Fibroblast of upper back skin (primary cell): ENCODE measurements at places on chromosomes 12 and 14.
A peak's percentile ranks its signal among the peaks of the same experiment; 100 is the strongest.

- peak; percentile 78 for DNase-seq
These were observed 1120.8 kb upstream of the TMEM132C start for GRCh38 chr12:127145929-127146789.

- no peak for DNase-seq
These were observed 58.4 kb upstream of the PPP1R12A start for GRCh38 chr12:79993106-79993862.

GRCh38 chr14:95993768-95994592 is 45.2 kb upstream of the C14orf132 start:
- peak; percentile 53 for DNase-seq

DNA sequence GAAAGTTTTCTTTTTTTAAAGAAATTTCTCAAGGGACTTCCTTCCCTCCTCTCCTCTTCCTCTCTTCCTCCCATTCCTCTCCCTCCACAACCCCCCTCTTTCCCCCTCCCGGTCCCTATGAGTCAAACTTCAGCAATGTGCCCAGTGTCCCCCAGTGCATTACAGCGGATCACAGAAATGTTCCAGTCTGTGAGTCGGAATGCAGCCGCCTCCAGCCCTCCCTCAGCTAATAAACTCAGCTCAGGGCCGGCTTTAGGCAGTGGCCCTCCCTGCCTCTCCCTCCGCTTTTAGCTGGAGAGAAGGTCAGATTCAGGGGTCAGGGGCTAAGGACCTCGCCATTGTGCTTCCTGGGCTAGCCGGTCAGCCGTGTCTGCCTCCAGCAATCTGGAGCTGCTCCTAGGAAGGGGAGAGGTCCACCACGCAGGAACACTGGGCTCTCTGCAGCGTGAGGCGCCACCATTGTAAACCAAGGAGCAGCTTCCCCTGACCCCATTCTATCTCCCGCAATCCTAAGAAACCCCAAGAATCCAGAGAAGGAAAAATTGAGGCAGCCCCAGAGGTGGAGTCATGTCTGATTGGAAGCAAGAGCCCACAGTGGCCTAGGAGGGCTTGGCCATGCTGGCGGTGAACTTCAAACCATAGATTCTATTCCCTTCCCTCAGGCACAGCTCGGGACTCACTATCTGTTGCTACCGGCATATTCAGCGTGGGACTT is 1.1 kb upstream of the HDAC7 start:
- DNase-seq = peak; percentile 99

GRCh38 chr14:53510281-53510912 is 357.3 kb upstream of the DDHD1 start:
- DNase-seq = no peak

DNA sequence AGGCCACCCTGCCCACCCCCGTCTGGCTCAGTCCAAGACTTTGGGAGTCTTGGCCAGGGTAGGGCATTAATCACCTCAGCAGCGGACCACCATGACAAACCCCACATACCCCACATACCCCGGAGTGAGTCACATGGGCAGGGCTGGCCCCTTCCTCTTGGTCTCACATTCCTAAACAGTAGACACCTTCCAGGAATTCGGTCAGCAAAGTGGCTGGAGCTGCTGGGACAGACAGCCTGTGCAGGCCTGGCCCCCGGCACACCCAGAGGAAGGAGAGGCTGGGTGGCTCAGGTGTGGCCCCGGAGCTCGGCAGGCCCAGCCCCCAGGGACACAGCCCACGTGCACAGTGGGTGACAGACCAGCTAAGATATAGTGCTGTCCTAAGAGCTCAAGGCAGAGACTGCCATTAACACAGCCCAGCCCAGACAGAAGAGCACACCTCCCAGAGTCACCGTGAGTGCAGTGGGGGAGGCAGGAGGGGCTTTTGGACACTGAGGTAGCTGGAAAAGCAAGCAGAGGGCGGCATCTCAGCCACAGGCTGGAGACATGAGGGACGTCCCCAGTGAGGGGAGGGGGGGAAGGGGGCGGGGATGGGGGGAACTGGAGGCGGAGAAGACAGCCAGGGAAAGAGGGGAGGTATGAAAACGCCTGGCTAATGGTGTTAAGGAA is 24.0 kb downstream of the CCDC85C start:
- peak; percentile 95 for DNase-seq
